ENCODE measurements at places on chromosomes 4 and X. TPM values are rescaled to one million over a fixed set of nuclear protein-coding genes. Genes with fewer than 3 reads are reported as not detected.
A peak's percentile ranks its signal among the peaks of the same experiment; 100 is the strongest.

AMBN gene
- total RNA-seq, result not detected

PDLIM5 gene
- 53.0 TPM for total RNA-seq

DNA sequence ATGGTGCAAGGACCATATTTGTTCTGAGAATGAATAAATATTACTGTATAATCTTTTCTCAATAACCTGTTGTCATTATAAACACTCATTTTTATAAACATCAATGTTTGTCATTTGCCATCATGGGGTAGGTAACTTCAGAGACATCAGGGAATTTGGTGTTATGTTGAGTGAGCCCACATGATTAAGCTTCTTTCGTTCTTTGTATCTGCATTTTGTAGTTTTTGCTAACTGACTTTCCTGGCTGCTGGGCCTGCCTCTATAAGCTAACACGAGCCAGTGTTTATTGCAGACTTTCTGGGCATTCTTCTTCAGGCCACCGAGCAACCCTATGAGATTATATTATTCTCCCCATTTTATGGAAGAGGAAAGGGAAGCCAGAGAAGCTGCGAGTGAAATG, 48.8 kb upstream of the MTMR1 start:
- H3K4me3 ChIP-seq, result no peak overlapping the region
- H3K4me1 ChIP-seq, result no peaks in the 10 kb centered on the region
- no peaks in the 10 kb centered on the region for H3K36me3 ChIP-seq
- DNase-seq, result no peak
- H3K27me3 ChIP-seq, result no peaks in the 10 kb centered on the region

GRCh38 chr4:6122496-6122895, 77.9 kb downstream of the JAKMIP1 start:
- no peak for DNase-seq
- H3K36me3 ChIP-seq, result no peaks in the 10 kb centered on the region
- H3K27me3 ChIP-seq, result no peaks in the 10 kb centered on the region
- peaks cover 10% of the 10 kb centered on the region for H3K4me1 ChIP-seq
- H3K27ac ChIP-seq, result no peak overlapping the region

- H3K4me3 ChIP-seq, result no peak overlapping the region
- DNase-seq, result no peak
- H3K27me3 ChIP-seq, result no peaks in the 10 kb centered on the region
- no peak overlapping the region for H3K27ac ChIP-seq
- H3K36me3 ChIP-seq, result no peaks in the 10 kb centered on the region
These were observed 539.8 kb upstream of the ARX start for GRCh38 chrX:25555521-25555920.

- no peaks in the 10 kb centered on the region for H3K27me3 ChIP-seq
- no peaks in the 10 kb centered on the region for H3K36me3 ChIP-seq
- H3K4me1 ChIP-seq, result peaks cover 10% of the 10 kb centered on the region
- peak; percentile 74 for DNase-seq
- H3K27ac ChIP-seq, result 0 out of 2 replicates have a peak overlapping the region, but pooled peaks have one; percentile 1
These were observed 138.6 kb upstream of the SMARCAD1 start for GRCh38 chr4:94068753-94069719.
